ENCODE measurements at places on chromosomes 4 and X. TPM values are rescaled to one million over a fixed set of nuclear protein-coding genes. Genes with fewer than 3 reads are reported as not detected.

GABRE gene
- total RNA-seq: 1.2 TPM

MAGEB10 gene
- not detected for total RNA-seq

STS gene
- total RNA-seq: 8.4 TPM

AMTN gene
- not detected for total RNA-seq

LRIT3 gene
- total RNA-seq: 0.25 TPM

DCHS2 gene
- 10.1 TPM for total RNA-seq

SPATA4 gene
- total RNA-seq: 0.49 TPM

IQCM gene
- not detected for total RNA-seq

GAGE1 gene
- total RNA-seq: not detected

NXF2B gene
- total RNA-seq: not detected

UGT2B15 gene
- not detected for total RNA-seq

TMEM144 gene
- 1.2 TPM for total RNA-seq

EPGN gene
- total RNA-seq: 0.49 TPM

GPR119 gene
- total RNA-seq: not detected

USP26 gene
- not detected for total RNA-seq

RAB9B gene
- 33.2 TPM for total RNA-seq

SPANXN4 gene
- total RNA-seq: not detected

SSR4 gene
- 50.2 TPM for total RNA-seq

TRIM60 gene
- total RNA-seq: not detected

COL4A5 gene
- 15.2 TPM for total RNA-seq
